NCI-H446 (cell line): ENCODE measurements at places on chromosomes 2 and 18.

GRCh38 chr2:211127501-211127900 is 571.1 kb downstream of the CPS1 start:
- no peak for DNase-seq

DNA sequence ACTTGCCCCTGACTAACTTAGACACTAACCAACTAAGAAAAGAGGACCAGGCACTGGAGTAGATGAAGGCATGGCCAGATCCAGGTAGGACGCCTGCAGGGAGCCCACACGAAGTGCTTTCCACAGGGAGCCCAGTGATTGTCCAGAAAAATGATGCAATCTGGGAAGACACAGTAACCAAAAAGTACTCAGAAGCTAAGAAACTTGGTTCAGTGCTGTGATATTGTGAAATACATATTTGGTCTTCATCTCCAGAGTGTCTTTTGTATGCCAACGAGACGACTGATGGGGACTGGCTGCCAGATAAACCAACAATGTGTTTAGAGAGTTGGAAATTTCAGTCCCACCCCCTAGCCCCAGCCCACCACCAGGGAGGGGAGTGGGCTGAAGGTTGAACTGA is 135.0 kb downstream of the SP3 start:
- DNase-seq = no peak

GRCh38 chr2:17101091-17101490 is 417.1 kb downstream of the RAD51AP2 start:
- DNase-seq = no peak

DNA sequence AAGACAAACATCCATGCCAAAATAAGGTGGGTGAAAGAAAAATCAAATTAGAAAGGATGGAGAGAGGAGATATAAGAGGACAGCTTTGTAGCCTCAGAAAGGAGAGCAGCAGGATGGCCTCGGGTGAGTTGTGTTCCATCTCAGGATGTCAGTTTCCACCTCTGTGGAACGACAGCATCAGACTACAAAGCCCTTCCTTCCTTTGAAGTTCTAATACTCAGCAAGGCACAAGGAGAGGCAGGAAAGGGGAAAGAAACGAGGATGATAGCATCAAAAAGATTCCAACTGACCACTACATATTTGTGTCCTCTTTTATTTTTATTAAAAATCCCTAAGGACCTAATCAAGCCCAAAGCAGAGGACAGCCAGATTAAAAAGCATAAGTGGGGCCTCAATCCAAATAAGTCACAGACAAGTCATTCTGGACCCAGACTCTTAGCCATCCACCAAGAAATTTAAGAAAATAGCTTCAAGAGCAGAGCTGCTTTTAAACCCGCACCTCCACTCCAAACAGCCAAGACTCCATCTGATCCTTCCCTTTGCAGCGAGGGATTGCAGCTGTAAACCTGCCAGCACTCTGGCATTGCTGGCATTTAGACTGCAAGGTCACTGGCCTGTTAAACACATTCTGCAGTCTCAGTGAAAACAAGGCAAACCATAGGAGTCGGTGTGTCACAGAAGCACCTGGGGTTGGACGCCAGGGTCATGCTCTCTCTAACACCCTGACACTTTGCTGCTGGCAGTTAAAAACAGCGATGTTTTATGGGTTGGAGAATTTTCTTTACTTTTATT is 314.5 kb upstream of the CHAC2 start:
- DNase-seq = peak; percentile 26

GRCh38 chr18:39786477-39786876 is 2168.6 kb upstream of the PIK3C3 start:
- DNase-seq = peak; percentile 18

DNA sequence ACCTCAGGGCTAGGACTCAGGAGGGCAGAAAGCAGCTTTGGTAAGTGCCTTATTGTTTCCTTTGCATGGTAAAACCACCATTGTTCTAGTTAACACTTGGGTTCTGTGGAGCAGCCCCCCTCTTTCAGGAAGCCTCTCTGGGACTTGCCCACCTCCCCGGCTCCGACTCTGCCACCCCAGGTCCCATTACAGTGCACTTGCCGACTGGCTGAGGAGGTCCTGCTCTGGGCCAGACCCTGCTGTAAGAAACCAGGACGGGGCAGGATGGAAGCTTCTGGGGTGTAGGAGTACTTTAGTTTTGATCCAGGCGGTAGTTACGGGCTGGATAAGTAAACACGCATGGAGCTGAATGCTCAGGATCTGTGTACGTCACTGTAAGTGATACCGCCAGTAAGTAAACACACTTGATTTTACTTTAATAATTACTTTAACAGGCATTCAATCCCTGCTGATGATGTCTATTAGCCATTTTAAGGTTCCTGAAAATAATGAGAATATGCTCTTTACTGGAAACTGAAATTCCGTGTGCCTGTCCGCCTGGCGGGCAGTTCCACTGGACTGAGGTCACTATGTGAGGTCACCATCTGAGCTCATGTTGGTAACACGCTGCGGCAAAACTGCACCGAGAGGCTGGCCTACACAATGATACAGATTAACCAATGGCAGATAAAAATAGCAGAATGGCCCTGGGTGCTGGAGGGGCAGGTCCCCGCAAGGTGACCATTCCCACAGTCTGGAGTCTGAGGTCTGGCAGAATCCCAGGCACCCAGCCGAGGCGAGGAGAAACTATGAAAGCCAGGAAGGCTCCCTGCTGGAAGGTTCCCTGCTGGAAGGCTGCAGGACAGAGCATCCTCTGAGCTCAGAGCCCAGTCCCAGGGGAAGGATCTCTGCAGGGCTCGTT is 25.2 kb downstream of the HS1BP3 start:
- DNase-seq = no peak

DNA sequence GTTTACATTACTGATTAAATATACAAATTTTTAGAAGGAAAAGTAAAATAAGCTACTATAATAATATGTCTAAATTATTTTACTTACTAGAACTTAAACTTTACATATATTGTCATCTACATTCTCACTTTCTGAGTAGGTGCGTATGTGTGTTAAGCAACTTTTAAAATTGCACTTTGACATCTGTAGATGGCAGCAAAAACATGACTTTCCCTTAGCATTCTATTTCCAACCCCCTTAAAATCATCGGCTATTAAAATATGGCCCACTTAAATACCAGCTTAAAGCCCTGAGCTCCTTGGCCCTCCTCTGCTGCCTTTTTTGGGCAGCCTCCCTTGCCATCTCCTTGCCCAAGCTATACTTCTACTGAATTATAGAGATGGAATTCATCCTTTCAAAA is 78.0 kb downstream of the UPP2 start:
- no peak for DNase-seq

GRCh38 chr2:201263779-201264178 is 3.4 kb downstream of the CASP8 start:
- DNase-seq = no peak
